Suppressor macrophage treated with lipopolysaccharide for 4 hours (primary cell): ENCODE measurements at places on chromosomes 7 and 10.
A peak's percentile ranks its signal among the peaks of the same experiment; 100 is the strongest.

- DNase-seq, result no peak
These were observed 6.6 kb upstream of the WDFY4 start for GRCh38 chr10:48678041-48678440.

- DNase-seq, result peak; percentile 40
These were observed 94.7 kb downstream of the ARHGAP22 start for GRCh38 chr10:48509974-48510692.

- DNase-seq, result peak; percentile 52
These were observed 158.0 kb downstream of the CDH23 start for GRCh38 chr10:71554671-71555070.

GRCh38 chr10:77756319-77757232 is 119.0 kb upstream of the KCNMA1 start:
- peak; percentile 51 for DNase-seq

DNA sequence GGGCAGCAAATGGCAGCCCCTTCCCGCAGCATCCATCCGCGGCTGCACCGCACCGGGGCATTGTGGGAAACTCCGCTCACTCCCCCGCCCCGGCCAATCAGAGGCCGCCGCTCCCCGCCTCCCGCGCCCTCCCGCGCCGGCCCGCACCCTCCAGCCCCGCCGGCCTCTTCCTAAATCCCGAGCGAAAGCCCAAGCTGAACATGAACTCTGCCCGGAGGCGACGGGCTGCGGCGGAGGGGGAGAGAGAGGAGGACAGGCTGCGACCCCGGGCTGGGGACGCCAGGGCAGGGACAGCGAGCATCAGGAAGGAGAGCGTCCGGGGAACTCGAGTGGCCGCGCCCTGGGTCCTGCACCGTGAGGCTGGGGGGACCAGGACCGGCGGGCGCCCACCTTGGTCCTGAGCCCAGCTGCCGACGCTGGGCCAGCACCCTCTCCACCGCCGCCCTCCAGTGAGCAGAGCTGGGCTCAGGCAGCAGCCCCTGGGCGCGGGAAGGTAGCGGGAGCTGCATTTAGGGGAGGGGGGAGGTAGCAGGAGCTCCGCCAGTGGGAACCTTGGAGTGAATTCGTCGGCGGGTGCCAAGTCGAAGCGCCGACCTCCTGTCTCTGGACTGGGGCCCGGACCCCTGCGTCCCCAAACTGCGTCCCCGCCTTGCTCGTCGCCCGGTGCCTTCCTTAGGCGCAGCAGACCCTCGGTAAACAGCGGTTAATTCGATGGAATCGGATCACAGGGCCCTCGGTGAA is at the start of gene DGKI:
Gene DGKI (minus strand): TSS at position 148 of the 741 bp plus-strand sequence.
- DNase-seq, result no peak

GRCh38 chr10:107557916-107558315 is 393.4 kb upstream of the SORCS1 start:
- DNase-seq, result no peak

DNA sequence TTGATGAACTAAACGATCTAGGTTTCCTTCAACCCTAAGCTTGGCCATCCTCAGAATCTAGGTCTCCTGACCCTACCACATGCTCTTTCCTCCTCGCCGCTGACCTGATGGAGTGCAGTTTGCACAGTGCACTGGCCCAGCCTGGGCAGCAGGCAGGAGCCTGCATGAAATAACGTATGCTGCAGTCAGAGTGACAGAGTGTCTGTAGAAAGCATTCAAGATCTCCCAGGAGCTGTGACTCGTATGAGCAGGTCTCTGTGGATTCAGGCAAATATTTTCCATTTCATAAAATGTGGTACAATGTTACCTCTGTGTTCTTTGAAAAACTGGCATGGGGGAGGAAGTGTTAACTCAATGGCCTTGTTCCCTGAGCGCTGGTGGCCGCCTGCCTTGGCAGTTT is 441.8 kb downstream of the RPS24 start:
- no peak for DNase-seq

GRCh38 chr10:96656198-96656577 is 64.1 kb downstream of the PIK3AP1 start:
- peak; percentile 50 for DNase-seq

DNA sequence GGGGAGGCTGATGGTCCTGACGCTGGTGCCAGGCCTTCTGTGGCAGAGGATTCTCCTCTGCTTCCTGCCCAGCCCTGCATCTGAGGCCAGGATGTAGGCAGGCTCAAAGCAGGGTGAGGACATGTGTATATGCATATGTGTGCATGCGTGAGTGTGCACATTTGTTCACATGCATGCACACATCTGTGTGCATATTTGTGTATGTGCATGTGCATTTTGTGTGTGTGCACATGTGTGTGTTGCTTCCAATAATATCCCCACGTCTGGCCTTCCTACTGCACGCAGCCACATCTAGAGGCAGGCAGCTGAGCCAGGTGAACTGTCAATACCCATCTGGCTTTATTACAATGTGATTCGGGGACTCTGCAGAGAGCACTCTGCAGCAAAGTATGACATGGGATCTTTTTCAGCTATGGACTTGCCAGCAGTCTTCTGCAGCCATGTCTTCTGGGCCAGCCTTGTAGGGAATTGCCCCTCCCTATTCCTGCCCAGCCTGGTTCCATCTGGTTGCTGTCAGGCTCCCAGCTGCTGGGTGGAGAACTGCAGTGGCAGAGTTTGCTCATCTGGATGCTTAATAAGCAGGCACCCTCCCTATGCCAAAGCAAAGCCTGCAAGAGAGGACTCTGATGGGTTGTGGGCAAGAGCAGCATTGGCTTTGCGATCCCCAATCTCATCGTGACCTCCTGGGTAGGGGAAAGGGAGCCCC is 140.7 kb downstream of the PFKFB3 start:
- DNase-seq, result no peak

DNA sequence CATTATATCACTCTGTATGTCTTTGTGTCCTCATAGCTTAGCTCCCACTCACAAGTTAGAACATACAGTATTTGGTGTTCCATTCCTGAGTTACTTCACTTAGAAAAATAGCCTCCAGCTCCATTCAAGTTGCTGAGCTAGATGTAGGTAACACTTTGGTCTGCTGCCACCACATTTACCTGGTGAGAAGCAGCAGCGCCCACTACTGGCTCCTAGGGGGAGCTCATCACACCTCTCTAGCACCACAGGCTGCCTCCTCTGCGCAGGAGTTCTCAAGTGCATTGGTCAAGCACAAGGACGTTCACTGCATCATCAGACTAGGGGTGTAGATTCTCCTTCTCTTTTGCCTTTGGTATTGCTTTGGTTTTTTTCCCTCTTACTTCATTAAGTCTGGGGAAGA is 530.9 kb upstream of the AUTS2 start:
- DNase-seq, result no peak

DNA sequence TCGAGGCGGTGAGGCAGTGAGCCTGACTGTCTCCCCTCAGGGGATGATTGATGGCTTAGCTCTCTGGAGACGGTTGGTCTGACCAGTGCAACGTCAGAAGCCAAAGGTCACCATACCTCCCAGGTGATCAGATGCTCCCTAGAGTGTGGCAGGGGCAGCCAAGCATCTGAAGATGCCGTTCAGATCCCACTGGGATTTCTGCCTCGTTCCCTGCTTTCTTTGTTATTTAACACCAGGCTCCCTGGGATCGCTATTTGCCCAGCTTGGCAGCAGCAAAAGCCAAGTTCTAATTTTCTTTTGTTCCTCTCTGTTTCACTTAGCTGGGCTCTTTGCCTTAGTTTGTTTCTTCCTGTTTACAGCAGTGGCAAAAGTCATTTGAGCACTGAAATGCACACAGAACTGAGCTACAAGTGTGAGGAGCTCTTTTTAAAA is 53.5 kb upstream of the SVIL start:
- peak; percentile 21 for DNase-seq
